ENCODE measurements at places on chromosomes 7 and 10. TPM values are rescaled to one million over a fixed set of nuclear protein-coding genes. Genes with fewer than 3 reads are reported as not detected.
A peak's percentile ranks its signal among the peaks of the same experiment; 100 is the strongest.

- DNase-seq: no peak
Measured at GRCh38 chr10:18303851-18304801, 163.9 kb downstream of the CACNB2 start.

- DNase-seq: no peak
Measured at GRCh38 chr10:107900131-107900530, 735.6 kb upstream of the SORCS1 start.

DNA sequence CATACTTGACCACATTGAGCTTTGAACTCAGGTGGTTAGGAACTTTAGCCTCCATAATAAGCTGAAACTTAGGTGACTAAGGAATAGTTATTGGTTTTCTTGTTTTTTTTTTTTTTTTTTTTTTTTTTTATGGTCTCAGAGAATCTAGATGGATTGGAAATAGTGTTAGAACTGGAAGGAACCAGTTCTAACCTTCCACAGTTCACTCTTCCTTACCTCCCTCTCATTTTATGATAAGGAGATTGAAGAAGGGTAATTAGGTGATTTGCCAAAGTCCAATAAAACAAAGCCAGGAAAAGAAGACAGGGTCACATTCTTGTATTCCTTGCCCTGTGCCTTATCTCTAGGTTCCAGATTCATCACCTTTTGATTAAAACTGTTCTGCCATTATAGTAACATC lies 71.7 kb upstream of the STRIP2 start:
- DNase-seq: no peak

DNA sequence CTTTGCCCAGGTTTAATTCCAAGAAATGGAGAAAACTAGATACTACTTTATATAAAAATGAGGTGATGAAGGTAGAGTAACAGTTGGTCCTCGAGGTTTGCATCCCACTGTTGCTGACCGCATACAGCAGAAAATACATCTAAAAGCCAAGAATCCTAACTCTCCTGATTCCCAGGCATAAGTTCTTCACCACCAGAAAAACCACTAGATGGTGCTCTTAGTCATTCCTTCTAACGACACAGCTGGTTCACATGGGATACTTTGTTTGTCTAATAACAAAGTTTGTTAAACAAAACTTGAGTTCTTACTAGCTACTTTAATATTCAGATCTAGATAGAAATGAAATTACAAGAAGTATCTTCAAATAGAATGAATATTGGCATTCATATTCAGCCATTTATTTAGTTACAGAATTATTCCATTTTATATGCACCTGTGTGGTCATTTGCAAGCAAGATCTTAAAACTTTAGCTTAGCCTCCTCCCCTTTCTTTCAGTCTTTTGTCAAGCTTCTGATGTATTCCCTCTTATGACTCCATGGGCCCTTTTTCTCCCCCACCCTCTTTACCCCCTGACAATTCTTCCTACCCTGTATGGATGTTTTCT lies 54.1 kb upstream of the CYP26C1 start:
- DNase-seq: peak; percentile 65

DNA sequence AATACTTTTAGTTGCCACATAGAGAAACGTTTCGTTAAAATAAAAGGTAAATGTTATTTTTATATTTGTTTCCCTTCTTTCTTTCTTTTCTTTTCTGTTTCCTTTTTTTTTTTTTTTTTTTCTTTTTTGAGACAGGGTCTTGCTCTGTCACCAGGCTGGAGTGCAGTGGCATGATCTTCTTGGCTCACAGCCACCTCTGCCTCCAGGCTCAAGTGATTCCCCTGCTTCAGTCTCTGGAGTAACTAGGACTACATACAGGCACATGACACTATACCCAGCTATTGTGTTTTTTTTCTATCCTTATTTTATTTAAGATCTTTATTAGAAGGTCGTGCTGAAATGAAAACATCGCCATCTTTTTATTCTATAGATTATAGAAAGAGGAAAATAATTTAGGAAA lies 661.8 kb upstream of the MBL2 start:
- no peak for DNase-seq

DNA sequence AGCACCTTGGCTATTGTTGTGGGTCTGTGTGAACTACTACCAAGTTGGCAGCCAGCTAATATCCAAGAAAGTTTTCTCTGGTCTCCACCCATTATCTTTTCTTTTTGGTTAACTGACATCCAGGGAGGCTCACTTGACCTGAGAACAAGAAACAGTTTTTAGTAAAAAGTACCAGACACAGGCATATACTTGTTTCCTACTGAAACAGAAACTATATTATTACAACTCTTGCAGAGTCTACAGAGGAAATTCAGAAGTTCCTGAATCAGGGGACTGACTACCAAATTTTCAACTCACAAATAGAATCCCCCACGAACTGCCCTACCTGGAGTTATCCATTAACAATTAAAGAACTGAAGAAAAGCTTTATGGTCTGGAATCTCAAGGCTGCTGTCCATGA lies 168.9 kb downstream of the KCND2 start:
- DNase-seq: no peak

- DNase-seq: no peak
Measured at GRCh38 chr10:24958721-24959381, 6.4 kb upstream of the PRTFDC1 start.

DNA sequence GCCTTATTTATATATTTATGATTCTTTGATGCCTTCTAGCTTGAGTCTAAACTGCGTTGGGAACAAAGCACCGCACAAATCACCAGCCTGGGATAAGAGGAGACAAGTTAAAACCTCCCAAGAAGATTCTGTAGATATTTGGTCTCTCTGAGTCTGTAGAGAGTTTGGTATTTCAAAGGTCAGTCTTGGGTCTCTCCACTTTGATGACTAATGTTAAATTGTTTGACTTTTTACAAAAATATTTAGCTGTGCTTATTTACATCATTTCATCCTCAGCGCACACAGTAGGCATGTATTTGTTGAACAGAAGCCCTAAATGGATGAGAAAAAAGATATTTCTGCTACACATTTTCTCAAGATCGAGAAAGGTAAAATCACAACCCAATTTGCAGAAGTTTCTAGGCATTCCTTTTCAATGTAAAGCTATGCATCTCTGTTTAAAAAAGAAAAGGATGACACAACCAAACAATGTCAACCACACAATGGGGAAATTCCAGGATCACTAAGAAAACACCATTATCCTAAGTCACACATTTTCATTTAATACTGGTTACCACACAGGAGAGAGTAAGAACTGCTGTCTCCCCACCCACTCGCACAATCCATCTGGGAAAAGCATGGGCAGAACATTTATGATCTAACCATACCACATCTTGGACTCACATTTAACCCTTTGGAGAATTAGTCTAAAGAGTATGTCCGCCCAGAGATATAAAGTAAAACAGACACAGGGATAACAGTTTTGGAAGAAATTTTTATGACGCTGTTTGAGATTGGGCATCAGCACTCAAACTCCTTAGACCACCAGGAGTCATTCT lies 4.4 kb downstream of the CDK6 start:
- DNase-seq: no peak

- no peak for DNase-seq
Measured at GRCh38 chr7:84529480-84530205, 335.1 kb upstream of the SEMA3A start.

- DNase-seq: peak; percentile 67
Measured at GRCh38 chr10:129962872-129963640, 1.0 kb downstream of the EBF3 start.

- DNase-seq: no peak
Measured at GRCh38 chr10:13709931-13710650, 123.3 kb downstream of the PRPF18 start.

DNA sequence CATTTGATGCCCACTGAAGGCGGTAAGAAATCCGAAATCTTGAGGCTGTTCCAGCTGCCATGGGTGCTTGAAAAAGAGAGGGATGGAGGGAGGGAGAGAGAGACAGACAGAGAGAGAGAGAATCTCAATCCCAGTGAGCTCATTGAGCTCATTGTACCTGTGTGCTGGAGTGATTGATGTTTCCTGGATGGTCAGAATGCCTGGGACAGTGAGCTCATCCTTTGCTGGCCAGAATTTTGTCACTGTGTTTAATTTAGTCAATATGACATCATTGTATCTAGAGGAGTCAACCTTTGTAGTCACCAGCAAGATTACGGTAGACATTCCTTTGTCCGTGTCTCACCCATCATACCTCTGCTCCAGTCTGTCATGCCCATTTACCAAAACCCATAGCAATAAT lies 625.4 kb upstream of the POM121L12 start:
- no peak for DNase-seq

DNA sequence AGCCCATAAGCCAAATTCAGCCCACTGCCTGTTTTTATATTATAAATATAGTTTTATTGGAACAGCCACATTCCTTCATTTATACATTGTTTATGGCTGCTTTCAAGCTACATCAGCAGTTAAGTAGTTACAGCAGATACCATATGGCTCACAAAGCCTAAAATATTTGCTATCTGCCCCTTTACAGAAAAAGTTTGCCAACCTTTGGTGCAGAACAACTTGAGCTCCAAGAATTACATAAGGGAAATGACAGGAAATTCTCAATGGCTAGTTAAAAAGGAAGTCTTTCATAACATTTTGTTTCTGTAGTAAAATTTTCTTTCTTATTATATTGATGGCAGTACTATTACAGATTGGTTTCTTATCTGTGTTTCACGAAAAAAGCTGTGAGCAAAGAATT lies 59.3 kb downstream of the COL28A1 start:
- DNase-seq: no peak

DNA sequence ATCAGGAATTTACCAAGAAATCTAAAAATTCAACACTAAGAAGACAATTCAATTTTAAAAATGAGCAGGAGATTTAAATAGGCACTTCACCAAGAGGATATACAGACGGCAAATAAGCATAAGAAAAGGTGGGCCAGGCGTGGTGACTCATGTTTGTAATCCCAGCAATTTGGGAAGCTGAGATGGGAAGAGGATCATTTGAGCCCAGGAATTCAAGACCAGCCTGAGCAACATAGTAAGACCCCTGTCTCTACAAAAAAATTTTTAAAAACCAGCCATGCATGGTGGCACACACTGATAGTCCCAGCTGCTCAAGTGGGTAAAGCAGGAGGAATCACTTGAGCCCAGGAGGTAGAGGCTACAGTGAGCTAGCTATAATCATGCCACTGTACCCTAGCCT lies 3.5 kb upstream of the AKR1D1 start:
- DNase-seq: no peak

- DNase-seq: no peak
Measured at GRCh38 chr7:152931633-152932032, 172.1 kb downstream of the ACTR3B start.

- DNase-seq: no peak
Measured at GRCh38 chr10:101237982-101238731, 8.9 kb upstream of the LBX1 start.

DNA sequence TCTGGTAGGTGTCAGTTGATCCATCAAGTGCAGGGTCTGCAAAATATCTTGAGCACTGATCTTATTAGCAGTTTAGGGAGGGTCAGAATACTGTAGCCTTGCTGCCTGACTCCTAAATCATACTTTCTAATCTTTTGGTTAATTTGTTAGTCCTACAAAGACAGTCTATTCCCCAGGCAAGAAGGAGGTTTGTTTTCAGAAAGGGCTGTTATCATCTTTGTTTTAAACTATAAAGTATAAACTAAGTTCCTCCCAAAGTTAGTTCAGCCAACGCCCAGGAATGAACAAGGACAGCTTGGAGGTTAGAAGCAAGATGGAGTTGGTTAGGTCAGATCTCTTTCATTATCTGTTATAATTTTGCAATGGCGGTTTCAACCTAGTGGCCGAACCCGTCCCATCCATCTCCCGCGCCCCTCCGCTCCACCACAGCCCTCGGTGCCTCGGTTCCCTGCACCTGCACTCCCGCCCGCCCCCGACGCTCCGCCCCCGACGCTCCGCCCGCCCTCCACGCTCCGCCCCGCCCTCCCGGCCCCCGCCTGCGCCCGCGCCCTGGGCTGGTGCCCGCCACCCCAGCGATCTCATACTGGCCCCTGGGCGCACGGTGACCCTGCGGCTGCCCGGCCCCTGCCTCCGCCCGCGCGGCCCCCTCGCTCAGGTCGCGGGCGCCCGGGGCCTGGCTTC lies at the start of gene ADCK2:
Gene ADCK2 (plus strand): TSS at position 564 of the 681 bp plus-strand sequence. CDS start 386 bp downstream, outside the sequence.
- DNase-seq: no peak

DNA sequence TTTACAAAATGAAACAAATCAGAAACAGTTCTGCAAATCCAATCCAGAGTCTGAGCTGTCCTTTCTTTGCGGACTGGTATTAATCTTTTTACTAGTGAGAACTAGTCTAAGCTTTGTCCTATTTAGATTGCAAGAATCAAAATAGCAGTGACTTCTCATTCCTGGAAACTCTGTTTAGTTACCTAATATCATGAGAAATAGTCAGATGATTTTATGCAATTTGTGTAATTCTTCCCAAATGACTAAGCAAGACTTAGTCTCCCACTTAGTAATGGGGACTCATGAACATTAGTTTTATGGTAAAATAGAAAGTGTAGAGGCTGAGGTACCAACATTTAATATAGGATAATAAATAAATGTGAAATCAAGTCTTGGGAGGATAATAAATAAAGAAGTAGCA lies 341.3 kb downstream of the DNAJB9 start:
- DNase-seq: no peak

DNA sequence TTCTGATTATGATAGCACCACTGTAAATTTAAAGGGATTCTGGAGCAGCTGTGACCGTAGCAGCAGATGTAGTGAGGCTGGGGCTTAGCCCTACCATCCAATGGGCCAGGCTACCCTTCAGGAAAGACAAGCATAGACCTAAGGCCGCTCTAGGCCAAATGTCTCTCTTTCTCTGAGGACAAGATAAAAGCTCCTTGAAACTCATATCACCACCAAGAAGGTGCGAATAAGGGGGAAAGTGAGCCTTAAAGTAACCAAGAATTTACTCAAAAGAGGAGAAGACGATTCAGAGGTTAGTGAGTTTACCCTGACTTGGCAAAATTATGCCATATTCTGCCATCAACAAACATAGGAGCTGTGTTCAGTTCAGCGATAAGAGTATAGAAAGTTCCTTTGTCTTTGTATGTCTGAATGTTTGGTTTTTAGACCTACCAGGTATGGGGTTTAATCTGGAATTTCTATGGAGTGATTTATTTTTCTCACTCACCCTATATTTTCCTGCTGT lies 79.8 kb downstream of the PFKFB3 start:
- DNase-seq: no peak

GRCh38 chr7:11231190-11231589 lies 257.5 kb downstream of the PHF14 start:
- no peak for DNase-seq

- no peak for DNase-seq
Measured at GRCh38 chr10:93629647-93630305, 17.4 kb downstream of the PDE6C start.

- DNase-seq: no peak
Measured at GRCh38 chr10:126592901-126593300, 77.6 kb downstream of the C10orf90 start.

- DNase-seq: no peak
Measured at GRCh38 chr7:147569116-147569913, 1021.3 kb upstream of the C7orf33 start.

SORCS1 gene
- total RNA-seq: not detected

DOCK4 gene
- total RNA-seq: 63.8 TPM

IL6 gene
- total RNA-seq: 0.39 TPM

MYH16 gene
- 0.13 TPM for total RNA-seq
